ENCODE measurements at places on chromosomes 2 and 18. TPM values are rescaled to one million over a fixed set of nuclear protein-coding genes. Genes with fewer than 3 reads are reported as not detected.

The NT5DC4 gene
- not detected for total RNA-seq

DNA sequence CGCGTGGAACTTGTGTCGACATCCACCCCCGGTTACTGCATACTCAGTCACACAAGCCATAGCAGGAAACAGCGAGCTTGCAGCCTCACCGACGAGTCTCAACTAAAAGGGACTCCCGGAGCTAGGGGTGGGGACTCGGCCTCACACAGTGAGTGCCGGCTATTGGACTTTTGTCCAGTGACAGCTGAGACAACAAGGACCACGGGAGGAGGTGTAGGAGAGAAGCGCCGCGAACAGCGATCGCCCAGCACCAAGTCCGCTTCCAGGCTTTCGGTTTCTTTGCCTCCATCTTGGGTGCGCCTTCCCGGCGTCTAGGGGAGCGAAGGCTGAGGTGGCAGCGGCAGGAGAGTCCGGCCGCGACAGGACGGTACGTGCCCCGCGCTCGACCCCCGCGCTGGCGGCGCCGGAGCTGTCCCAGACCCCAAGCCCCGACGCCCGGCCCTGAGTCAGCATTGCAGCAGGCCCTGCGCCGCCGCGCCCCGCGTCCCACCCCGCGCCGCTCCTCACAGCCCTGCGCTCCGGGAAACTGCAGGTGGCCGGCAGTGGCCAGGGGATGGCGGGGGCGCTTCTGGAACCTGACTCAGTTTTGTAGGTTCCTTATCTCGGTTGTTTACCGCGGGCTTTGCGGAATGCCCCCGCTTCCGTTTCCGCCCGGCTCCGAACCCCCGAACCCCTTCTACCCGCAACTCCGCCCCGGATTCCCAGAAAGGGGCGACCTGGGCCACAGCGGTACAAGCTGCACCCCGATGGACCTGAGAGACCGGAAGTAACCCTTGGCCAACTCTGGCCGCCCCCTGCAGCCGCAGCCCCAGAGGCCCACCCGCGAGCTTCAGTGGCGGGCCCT lies at the start of gene CFLAR:
Gene CFLAR, plus strand, starts transcription at position 50 of the 844 bp plus-strand sequence. CDS start 13,702 bp downstream, outside the sequence.
- peak; percentile 92 for DNase-seq

DNA sequence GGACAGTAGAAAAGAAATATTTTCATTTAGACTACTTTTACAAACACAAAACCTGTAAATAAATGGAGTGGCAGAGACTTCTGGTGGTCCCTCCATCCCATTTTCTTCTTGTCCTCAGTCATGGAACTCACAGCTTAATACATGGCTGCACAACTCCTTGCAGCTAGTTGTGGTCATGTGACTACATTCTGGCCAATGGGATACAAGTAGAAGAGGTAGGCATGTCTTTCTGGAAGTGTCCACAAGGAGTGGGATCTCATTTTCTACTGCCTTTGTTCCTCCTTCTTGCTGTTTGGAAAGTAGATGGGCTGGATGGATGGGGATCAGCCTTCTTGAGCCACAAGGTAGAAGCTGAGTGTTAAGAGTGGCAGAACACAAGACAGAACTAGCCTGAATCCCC lies 555.8 kb downstream of the SATB2 start:
- DNase-seq = no peak

DNA sequence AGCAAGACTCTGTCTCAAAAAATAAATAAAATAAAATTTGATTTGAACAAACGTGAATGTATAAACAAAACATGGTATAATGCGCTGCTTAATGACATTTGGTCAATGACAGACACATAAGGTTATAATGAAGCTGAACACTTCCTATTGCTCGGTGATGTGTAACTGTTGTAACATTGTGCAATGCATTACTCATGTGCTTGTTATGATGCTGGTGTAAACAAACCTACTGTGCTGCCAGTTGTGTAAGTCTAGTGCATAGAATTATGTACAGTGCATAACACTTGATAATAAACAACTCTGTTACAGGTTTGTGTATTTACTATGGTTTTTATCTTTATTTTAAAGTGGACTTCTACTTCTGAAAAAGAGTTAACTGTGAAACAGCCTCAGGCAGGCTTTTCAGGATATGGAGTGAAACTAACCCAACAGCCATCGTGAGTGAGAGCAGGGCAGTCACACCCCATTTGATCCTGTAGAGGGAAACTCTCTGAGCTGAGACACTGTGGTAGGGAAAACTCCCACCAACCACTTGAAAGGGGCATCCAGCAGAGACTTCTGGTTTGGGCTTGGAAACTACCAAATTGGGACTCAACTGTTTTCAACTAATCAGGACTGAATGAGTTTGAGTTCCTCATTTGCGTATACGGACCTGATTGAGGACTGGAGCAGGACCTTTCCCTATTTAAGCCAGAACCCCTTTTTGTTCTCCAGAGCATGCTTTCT lies 8.7 kb upstream of the RPRD1A start:
- no peak for DNase-seq

DNA sequence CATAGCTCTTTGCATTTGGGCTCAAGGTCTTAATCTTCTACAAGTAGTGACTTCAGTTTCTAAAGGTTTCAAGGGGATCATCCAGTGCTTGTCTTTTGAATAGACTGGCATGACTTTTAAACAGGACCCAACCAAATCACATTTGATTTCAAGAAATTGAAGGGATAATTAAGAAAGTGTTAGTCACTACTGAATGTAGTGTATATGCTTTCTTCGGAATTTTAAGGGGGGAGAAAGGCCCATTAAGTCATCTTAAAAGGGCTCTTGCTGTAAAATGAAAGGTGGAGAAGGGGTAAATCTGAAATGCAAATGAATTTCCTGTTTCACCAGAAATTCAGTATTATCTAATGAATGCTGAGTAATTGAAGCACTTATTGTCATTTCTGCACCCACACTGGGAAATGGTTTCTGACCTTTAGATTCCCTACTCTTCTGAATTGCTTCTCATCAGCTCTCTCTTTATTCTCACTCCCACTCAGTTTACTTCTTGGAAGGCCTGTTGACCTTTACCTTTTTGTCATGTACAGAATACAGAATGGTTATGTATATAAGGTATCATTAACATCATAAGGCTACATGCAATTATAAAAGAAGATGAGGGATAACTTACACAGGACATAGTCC lies 241.4 kb downstream of the SLC8A1 start:
- no peak for DNase-seq

The RNF144A gene
- total RNA-seq = 18.7 TPM

- no peak for DNase-seq
Observed at GRCh38 chr18:50190236-50190635, 4.7 kb downstream of the MYO5B start.

- no peak for DNase-seq
Observed at GRCh38 chr2:12498704-12499103, 218.0 kb upstream of the TRIB2 start.

GRCh38 chr2:46306330-46306751 lies 9.1 kb downstream of the EPAS1 start:
- no peak for DNase-seq

DNA sequence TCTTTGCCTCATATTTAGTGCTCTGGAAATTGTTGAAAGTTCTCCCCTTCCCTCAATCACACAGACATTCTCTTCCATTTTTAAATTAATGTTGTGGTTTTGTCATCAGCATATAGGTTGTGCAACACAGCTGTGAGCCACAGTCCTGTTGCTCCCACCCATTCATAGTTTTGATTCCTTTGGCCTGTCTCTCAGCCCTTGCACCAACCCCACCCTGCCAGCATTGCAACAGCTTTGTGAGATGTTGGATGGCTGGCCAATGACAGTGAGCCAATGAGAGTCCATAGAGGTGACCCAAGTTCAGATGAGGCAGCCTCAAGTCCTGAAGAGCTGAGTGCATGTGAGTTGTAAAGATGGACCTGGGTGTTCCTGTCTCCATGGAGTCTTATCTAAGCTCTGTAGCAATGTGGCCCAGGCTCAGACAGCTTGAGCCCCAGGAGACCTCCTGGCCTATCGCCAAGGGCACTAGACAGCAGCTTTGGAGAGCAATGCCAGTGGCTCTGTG lies 775.5 kb downstream of the RNF144A start:
- DNase-seq = no peak

The TANC1 gene
- 55.5 TPM for total RNA-seq

DNA sequence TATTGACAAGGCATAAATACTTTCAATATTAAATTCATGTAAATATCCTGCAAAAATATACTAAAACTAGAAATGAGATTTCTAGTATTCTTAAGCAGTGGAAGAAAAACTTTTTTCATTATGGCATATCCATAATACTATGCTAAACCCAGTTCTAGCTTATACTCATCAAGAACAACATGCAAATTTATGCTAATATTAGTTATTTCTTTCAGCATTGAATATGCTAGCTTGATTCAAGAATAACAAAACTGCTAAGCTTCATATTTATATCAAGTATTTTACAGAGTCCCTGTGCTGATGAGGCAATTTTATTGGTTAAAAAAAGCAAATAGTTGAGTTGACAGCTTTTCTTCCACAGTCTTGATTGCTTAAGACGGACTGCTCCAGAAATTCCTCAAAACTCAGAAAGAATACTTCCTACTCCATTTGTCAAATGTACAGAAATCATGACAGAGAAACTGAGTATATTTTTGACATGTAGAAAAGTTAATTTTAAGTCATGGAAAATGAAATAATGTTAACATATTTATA lies 105.0 kb downstream of the PIGN start:
- DNase-seq = no peak

The HOXD3 gene
- 6.0 TPM for total RNA-seq

DNA sequence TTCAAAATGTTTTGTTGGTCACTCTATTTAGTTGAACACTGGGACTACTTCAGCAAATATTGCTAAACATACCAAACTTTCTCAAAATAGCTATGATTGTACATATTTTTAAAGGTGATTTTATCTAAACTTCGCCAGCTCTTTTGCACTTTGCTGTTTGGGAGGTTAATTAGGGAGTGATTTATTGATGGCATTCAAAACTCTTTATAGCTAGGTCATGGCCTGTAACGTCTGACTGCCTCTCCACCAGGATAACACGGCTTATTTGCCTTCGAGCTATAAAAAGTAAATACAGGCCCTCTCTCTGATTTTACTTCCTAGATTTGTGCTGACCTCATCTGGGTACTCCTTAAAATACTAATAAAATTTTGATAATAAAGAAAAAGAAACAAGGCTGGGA lies 931.9 kb downstream of the DCDC2C start:
- no peak for DNase-seq

The SKOR2 gene
- not detected for total RNA-seq

GRCh38 chr2:47129191-47129706 lies 25.9 kb downstream of the STPG4 start:
- DNase-seq = no peak

GRCh38 chr2:150462770-150463169 lies 24.7 kb downstream of the RND3 start:
- no peak for DNase-seq

DNA sequence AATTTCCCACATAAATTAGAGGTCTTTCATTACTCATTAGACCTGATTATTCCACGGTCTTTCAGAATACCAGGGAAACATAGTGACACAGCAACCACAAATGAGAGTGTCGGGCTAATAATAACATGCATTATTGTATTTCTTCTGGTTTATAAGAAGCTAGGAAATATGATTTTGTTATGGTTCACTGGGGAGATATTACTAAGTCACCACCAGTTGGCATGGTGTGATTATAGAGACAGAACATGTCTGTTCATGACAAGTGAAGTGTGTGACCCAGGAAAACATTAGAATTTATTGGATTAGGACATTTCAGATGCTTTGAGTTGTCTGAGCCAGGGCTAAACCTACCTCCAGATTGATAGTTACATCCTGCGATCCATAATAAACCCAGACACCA lies 494.4 kb downstream of the FBXO15 start:
- DNase-seq = no peak

DNA sequence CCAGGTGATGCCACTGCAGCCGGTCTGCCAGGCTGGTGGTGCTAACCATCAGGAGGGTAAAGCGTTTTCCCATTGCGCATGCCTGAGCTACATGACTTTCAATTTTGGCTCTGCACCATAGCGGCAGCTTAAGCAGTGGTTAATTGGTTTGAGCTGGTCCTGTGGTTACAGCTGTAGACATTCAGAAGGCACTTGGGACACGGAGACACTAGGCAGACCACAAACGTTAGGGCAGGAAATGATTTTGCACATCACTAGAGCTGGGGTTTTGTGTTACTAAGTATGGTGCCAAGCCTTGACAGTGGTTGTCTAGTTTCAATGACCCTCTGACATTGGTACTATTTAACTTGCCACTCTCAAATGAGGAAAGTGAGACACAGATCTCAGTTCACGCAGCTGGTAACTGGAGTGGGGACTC lies 28.9 kb upstream of the CNOT11 start:
- DNase-seq = peak; percentile 31

DNA sequence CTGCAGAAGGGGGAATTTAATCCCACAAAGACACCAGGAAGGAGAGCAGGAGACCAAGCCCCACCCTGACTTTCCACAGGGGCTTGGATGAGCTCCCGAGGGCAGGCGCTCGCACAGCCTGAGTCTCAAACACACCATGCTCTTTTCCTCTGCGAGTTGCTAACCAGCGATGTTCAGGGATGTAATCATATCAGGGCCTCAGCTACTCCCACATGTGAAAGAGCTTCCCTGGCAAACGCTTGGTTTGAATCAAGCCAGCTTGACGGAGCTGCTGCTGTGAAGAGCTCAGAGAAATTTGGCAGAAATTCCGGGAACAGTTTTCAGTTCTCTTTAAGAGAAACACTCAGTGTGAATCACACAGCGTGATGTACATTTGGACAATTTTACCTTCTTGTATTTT lies 385.8 kb downstream of the GALR1 start:
- DNase-seq = no peak

GRCh38 chr2:17672583-17673317 lies 80.9 kb downstream of the SMC6 start:
- no peak for DNase-seq

GRCh38 chr2:240129311-240129710 lies 6.8 kb downstream of the COPS9 start:
- DNase-seq = peak; percentile 3

The GLI2 gene
- total RNA-seq = 1.0 TPM

- no peak for DNase-seq
Observed at GRCh38 chr18:1018181-1018681, 113.6 kb downstream of the ADCYAP1 start.

DNA sequence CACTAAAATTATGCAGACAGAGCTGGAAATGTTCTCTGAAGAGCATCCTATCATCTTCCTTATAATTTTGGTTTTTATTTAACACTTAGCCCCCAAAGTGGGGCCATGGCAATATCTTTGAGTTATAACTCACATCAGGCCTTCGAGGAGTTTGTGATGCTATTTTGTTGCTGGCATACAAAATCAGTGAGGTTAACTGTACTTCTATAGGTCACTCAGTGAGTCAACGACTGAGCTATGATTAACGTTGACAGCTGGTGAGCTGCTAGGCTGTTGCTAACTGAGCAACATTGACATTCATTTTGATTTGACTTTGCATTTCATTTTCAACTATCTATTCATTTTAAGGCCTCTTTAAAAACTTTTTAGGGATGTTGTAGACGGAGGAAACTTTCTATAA lies 50.0 kb downstream of the GPD2 start:
- DNase-seq = no peak

Data from mucosa of descending colon (tissue), 3 donors.